ENCODE measurements at places on chromosomes 12 and 14.
A peak's percentile ranks its signal among the peaks of the same experiment; 100 is the strongest.

GRCh38 chr12:127728285-127728684, 538.7 kb upstream of the TMEM132C start:
- no peak for DNase-seq

GRCh38 chr14:51491776-51492175, 159.9 kb upstream of the FRMD6 start:
- no peak for DNase-seq

- peak; percentile 32 for DNase-seq
Measured at GRCh38 chr12:3275171-3276041, 198.2 kb downstream of the TSPAN9 start.

GRCh38 chr12:51937926-51938325, 13.6 kb upstream of the ACVR1B start:
- no peak for DNase-seq

GRCh38 chr12:15757553-15758255, 31.5 kb downstream of the EPS8 start:
- DNase-seq, result peak; percentile 87

DNA sequence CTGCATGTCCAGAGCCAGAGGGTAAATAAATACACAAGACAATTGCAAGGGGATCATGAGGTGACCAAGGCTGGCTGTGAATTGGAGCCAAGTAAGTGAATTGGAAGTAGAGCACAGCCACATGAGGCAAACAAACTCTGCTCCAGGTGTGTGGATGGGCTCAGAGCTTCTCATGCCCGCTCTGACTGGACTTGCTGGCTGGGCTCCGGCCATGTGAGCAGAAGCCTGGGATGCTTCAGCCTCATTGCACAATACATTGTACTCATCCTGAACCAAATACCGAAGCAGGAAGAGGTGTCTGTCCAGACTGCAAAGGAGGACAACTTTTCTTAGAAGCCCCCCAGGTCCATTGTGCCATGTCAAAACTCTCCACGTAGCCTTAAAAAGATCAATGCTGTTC, 193.0 kb downstream of the TTC8 start:
- no peak for DNase-seq

DNA sequence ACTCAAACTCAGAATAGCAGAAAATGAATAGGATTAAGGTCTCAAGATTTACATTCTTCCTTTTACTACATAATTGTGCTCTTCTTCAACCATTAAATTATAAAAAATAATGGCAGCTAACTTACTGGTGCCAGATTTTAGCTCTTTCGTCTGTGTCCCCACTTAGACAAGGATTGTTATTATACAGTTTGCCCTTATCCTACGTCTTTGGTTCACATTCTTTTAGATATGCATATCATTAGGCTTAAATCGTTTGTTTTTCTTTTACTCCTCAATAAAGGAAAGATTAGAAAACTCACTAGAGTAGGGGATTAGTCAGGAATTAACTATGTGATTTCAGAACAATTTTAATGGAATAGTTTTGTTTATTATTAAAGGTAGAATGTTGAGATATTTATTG, 129.6 kb upstream of the GARIN2 start:
- DNase-seq, result no peak

GRCh38 chr14:49769171-49769570, 1.2 kb downstream of the KLHDC2 start:
- DNase-seq, result no peak

GRCh38 chr14:56888274-56888673, 78.0 kb upstream of the OTX2 start:
- no peak for DNase-seq

GRCh38 chr12:105698075-105698474, 367.6 kb downstream of the C12orf75 start:
- no peak for DNase-seq

- DNase-seq, result no peak
Measured at GRCh38 chr14:71203306-71203705, 296.0 kb downstream of the PCNX1 start.

DNA sequence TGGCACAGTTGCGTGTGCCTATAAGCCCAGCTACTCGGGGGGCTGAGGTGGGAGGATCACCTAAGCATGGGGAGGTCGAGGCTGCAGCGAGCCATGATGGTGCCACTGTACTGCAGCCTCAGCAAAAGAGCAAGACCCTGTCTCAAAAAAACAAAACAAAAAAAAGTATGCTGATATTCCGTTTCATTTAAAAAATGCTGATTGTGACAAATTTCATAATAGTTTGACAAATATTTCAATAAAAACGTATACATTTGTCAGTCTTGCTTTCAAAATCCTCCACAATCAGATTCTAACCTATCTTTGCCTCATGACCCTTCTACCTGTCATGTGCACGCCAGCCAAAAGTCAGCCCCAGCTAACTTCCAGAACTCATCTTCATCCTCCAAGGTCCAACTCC, 9.8 kb downstream of the USP44 start:
- no peak for DNase-seq

- peak; percentile 81 for DNase-seq
Measured at GRCh38 chr12:12992418-12993130, 7.5 kb downstream of the HEBP1 start.

- DNase-seq, result no peak
Measured at GRCh38 chr12:47739979-47740378, 14.7 kb upstream of the ENDOU start.

DNA sequence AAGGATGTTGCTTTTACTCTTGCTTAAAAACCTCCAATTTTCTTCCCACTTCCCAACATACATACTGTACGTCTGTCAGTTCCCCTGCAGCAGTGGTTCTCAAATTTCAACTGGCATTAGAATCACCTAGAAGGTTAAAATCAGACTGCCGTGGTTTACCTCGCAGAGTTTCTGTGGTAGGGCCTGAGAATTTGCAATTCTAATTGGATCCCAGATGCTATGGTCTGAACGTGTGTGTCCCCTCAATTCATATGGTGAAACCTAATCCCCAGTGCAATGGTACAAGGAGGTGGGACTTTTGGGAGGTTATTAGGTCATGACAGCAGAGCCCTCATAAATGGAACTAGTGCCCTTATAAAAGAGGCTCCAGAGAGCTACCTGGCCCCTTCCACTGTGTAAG, 226.9 kb downstream of the CRADD start:
- no peak for DNase-seq

- DNase-seq, result no peak
Measured at GRCh38 chr12:29427964-29428363, 47.0 kb upstream of the ERGIC2 start.

DNA sequence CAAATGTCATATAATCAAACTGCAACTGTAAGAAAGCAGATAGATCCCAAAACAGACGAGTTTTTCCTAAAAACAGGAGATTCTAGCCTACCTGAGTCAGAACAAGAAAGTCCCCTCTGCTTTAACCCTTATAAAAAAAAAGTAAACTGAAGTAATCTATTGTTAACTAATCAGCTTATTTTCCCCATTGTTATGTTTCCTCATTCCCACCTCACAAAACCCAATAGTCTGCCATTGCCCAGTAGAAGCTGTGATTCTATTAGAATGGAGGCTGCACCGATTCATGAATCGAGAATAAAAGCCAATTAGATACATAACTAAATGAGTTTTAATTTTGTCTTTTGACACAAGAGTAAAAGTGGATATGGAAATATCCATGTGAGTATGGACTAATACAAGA, 115.4 kb downstream of the MED13L start:
- DNase-seq, result no peak

GRCh38 chr12:31518680-31519227, 72.2 kb downstream of the DENND5B start:
- DNase-seq, result peak; percentile 99

GRCh38 chr12:19643635-19644034, 204.3 kb downstream of the AEBP2 start:
- peak; percentile 22 for DNase-seq

DNA sequence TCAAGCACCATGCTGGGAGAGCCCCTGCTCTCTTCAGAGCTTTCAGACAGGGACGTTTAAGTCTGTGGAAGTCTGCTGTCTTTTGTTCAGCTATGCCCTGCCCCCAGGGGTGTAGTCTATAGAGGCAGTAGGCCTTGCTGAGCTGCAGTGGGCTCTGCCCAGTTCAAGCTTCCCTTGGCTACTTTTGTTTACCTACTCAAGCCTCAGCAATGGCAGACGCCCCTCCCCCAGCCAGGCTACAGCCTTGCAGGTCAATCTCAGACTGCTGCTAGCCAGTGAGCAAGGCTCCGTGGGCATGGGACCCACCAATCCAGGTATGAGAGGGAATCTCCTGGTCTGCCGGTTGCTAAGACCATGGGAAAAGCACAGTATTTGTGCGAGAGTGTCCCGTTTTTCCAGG, 37.4 kb upstream of the C12orf71 start:
- DNase-seq, result no peak

GRCh38 chr12:12028668-12029402, 41.9 kb upstream of the BCL2L14 start:
- no peak for DNase-seq

- no peak for DNase-seq
Measured at GRCh38 chr14:95850429-95850828, 26.2 kb upstream of the TUNAR start.

DNA sequence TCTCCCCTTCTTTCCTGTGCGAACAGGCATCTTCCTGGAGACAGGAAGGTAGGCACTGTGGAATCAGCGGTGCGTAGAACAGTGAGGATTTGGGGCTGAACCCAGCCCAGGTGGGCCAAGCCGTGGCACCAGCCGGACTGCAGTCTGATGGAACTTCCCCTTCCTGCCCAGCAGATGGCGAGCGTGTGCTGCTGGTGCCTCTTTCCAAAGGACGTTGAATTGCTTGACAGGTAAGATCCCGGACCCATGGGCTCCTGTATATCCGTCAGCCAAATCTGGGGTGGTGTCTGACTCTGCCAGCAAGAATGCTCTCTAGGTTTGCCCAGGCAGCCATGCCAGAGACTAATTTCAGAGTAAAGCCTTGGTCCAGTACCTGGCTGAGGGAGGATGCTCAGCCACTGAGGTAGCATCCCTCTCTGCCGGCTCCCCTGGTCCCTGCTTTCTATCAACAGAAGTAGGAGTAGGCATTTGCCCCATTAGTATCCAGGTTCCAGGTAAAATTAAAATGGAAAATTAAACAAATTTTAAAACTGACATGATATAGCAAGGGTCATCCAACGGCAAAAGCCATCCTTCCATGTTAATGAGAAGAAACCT, 21.1 kb upstream of the KCNA5 start:
- DNase-seq, result no peak

GRCh38 chr12:113083863-113084435, 27.4 kb downstream of the DTX1 start:
- DNase-seq, result no peak

GRCh38 chr12:91947459-91947858, 198.2 kb downstream of the BTG1 start:
- DNase-seq, result no peak

- DNase-seq, result no peak
Measured at GRCh38 chr12:62270384-62270783, 10.2 kb downstream of the USP15 start.

DNA sequence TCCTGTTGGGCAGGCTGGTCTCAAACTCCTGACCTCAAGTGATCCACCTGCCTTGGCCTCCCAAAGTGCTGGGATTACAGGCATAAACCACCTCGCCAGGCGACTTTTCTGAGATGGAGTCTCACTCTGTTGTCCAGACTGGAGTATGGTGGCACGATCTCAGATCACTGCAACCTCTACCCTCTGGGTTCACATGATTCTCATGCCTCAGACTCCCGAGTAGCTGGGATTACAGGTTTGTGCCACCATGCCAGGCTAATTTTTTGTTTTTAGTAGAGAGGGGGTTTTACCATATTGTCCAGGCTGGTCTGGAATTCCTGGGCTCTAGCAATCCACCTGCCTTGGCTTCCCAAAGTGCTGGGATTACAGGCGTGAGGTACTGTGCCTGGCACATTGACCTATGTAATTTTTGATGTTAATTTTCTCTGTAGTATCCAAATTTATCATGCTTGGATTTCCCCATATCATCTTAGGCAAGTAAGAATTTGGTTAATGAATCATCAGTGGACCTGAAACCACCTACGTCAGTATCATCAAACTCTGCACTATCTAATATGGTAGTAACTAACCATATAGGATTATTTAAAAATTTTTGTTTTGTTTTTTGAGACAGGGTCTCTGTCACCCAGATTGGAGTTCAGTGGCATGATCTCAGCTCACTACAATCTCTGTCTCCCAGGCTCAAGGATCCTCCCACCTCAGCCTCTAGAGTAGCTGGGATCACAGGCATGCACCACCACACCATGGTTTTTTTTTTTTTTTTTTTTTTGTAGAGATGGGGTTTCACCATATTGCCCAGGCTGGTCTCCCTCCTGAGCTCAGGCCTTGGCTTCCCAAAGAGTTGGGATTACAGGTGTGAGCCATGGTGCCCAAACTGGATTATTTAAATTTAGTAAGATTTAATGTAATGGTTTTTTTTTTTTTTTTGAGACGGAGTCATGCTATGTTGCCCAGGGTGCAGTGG, 11.9 kb upstream of the ATP5F1B start:
- DNase-seq, result no peak

DNA sequence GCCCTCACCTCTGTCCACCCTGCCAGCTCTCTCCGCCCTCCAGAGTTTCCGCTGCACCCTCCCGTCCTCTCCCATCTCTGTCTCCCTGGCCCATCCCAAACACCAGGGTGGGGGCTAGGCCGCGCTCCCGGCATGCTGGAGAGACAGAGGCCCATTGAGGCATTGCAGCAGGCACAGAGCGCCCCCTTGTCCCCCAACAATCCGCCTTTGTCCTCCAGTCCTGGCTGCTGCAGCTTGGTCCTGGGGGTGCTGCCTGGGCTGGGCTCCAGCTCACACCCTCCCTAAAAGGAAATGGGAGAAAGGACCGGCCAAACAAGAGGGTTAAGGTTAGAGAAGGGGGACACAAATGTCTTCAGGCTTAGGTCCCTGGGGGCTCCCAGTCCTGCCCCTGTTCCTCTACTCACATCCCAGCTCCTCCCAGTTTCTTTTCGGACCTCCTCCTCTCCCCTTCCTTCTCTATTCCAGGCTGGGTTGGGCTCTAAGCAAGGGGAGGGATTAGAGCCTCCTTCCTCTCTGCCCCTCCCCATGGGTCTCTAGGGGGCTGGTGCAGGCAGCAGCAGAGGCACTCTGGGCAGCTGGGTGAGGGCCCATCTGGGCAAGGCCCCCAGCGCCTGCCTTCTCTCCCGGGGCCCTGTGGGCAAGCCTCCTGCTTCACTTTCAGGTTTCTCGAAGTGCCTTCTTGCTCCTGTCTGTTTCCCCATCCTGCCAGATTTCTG, at the start of gene CMTM5:
Gene CMTM5, plus strand, starts transcription at position 565 of the 716 bp plus-strand sequence. CDS start 206 bp downstream, outside the sequence.
- DNase-seq, result no peak

Data from non-pigmented ciliary epithelial cell (primary cell).